GM04503 (cell line): ENCODE measurements at places on chromosomes 13 and 19.

DNA sequence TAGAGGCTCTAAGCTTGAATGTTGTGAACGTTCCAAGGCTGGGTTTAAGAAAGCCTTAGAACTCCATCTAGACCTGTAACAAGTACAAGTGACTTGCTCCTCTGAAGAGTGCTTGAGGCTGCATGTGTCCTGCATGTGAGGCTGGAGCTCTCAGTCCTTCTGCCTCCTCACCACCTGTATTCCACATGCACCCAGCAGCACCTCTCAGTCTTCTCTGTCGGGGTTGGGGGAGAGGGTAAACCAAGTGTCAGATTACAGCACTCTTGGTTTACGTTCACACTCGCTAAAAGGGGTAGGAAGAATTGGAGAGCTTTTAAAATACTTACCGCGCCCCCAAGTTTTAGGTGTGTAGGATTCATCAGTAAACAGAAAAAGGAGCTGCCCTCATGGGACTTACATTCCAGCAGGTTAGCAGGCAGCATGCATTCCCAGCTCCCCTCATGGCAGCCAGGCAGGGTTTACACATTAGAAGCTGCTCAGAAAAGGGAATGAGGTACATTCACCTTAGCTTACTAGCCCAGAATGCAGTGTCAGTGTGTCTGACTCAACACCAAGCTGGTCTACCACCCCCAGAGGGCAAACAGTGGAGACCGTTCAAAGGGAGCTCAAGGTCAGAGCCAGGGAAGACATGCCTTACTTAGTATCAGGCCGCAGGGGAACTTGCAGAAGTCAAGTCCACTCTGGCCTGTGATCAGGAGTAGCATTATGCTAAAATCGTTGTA, 248.1 kb downstream of the PCCA start:
- no peak for DNase-seq

- no peak for DNase-seq
Measured at GRCh38 chr13:113845055-113845454, 18.8 kb downstream of the GAS6 start.

DNA sequence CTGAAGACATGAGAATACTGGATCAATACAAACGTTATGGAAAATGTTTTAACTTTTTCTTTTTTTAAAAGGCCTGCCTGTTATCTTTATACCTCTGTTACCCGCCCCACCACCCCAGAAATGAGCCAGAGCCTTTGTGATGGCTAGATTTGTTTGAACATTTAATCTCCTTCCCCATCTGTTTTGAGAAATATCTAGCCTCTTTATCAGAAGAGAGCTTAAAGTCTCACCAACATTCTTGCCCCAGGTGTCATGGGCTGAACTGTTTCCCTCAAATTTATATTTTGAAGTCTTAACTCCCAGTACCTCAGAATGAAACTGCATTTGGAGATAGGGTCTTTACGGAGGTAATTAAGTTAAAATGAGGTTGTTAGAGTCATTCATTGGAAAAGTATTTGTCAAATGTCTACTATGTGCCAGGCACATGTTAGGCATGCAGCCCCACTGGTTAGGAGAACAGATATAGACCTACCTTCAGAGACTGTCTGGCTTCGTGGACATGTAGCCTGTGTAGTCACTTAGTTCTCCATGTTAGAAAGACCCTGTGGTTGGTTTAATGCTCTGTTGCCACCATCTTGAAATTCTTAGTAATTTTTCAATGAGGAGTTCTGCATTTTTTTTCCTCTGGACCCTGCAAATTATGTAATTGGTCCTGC, 6.3 kb upstream of the RB1 start:
- DNase-seq: no peak

GRCh38 chr13:98595134-98595533, 18.2 kb upstream of the STK24 start:
- no peak for DNase-seq

DNA sequence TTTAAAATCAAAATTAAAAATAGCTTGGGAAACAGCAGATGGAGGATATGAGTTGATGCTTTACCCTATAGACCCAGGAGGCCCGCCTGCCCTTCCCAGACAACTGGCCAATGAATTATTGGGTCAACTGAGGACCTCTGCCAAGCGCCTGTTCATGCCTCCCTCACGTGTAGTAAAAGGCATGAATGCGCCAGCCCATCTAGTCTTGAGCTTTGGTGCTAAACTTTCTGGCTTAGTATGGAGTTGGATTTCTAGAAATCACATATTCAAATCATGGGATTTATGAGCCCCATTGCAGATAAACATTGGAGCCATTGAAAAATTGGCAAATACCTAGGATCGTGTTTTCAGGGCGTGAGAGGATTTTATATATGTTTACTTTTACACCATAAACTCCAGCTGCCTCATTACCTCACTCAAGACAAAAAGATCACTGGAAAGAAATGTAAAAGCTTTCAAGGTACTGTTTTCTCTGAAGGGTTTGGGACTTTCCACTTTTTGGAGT, 47.1 kb downstream of the COL4A2 start:
- no peak for DNase-seq

DNA sequence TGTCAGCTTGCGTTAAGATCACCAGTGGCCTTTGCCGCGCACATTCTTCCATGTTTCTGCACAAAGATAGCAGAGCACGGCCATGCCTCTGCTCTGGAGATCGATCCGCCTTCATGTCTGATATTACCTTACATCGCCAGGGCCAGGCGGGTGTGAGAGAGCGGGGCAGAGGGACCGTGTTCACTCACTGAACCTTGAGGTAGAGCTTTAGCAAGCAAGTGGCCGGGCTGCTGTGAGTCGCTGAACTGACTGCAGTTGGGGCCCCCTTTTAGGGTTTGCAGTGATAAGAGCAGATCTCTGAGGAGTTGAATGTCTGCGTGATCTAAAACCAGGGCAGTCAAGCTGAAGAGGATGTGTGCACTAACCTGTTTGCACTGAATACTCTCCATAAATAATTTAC, 275.4 kb upstream of the OBI1 start:
- DNase-seq: no peak

GRCh38 chr13:44429311-44429710, 55.7 kb downstream of the SERP2 start:
- DNase-seq: no peak

- DNase-seq: no peak
Measured at GRCh38 chr13:47796816-47797215, 204.3 kb downstream of the SUCLA2 start.

DNA sequence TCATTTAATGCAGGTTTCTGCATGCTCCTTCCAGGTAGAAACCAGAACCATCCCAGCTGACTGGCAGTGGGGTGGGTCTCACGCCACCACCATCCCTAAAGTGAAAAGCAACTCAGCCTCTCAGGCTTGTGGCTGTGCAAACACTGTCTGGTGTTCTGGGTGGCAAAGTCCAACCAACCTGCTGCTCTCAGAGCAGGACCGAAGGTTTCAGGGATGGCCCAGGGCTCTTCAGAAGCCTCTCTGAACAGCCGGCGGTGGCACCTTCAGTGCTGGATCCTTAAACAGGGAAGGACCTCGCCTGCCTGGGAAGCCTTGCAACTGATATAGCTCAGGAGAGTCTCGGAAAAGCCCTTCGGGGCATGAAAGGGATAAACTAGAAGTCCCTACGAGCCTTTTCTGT, 100.8 kb downstream of the COL4A1 start:
- DNase-seq: no peak

DNA sequence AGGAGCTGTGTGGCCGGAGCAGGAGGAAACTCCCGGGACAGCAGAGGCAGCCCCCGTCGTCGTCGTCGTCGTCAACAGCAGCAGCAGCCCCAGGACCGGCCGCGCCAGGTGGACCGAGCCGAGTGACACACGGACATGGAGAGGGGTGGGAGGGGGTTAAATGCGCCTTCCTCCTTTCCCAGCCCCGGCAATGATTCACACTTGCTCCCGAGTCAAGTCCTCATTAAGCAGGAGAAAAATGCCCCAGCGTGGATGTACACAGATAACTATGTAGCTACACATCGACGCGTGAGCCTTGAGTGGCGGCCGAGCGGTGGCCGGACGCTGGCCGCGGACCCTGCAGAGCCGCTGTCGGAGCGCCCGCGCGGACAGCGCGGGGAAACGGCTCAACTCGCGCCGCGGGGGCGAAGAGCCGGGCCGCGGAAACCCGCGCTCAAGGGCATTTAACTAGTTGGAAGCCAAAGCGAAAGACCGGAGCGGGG, 645 bp downstream of the UBL3 start:
- DNase-seq: no peak

DNA sequence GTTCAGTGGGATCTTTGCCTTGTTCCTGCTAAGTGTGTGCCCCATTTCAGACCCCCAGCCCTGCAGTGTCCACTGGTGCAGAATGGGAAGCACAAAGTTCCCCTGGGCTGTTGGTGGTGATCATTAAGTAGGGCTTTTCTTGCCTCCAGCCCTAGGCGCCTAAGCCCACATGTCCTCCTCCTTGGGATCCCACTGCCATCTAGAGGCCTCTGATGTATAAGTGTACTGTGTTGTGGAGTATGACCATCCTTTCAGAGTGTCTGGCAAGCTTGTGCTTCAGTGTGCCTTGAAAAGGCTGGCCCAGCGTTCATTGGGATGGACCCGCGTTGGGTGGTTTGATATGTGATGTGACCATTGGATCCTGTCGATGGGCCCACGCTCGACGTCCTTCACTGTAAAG, 71.2 kb downstream of the WASF3 start:
- no peak for DNase-seq

DNA sequence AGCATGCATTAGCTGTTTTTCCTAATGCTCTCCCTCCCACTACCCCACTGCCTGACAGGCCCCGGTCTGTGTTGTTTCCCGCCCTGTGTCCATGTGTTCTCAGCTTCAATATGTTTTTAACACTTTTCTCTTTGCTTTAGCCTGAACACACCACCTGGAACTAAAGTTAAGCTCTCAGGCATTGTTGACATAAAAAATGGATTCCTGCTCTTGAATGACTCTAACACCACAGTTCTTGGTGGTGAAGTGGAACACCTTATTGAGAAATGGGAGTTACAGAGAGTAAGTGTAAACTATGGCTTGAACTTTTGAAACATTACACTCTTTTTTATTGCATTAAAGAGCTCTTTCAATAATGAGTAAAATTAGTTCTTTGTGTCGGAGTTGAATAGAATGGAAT, 70.1 kb downstream of the TDRD3 start:
- DNase-seq: no peak

DNA sequence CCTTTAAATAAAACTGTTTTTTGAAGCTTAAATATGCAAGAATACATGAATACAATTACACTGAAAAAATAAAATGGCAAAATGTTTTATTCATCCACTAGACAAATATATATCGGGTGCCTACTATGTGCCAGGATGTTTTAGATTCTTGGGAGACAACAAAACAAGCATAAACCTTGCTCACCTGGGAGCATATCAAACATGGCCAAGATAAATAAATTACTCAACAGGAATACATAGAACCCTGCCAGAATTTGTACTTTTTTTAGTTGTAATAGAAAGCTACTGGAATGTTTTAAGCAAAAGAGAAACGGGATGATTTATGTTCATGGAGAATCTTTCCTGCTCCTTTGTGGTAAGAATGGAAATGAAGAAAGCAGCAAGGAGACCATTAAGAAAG, 2358.5 kb upstream of the PCDH20 start:
- DNase-seq: no peak

- DNase-seq: no peak
Measured at GRCh38 chr13:109812382-109812781, 26.0 kb upstream of the IRS2 start.

DNA sequence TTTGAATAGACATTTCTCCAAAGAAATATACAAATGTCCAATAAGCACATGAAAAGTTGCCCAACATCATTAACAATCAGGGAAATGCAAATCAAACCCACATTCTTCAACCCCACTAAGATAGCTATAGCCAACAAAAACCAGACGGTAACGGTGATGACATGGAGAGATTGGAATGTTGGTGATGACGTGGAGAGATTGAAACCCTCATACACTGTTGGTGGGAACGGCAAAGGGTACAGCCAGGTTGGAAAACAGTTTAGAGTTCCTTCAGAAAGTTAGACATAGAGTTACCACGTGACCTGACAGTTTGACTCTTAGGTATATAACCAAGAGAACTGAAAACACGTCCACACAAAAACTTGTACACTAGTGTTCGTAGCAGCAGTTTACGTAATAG, 48.1 kb downstream of the TNFRSF19 start:
- peak; percentile 84 for DNase-seq

GRCh38 chr19:44907613-44908012, 2.0 kb downstream of the APOE start:
- DNase-seq: no peak

- no peak for DNase-seq
Measured at GRCh38 chr13:43425234-43425633, 361.5 kb downstream of the ENOX1 start.

DNA sequence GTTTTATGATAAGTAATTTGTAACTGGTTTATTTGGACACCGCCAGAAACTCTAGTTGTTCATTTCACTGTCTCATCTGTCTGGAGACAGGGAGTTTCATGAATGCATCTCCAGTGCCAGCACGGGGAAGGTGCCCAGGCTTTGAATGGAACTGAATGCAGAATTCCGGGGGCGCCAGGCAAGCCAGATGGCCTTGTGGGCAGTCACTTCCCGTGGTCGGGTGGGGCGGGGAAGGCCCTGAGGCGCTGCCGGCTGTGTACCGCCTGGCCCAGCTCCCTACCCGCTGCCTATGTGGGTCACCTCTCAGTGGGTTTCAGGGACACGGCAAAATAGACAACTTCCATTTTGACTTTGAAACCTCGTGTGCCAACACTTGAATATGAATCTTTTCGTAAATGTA, 28.8 kb upstream of the MCF2L start:
- no peak for DNase-seq

DNA sequence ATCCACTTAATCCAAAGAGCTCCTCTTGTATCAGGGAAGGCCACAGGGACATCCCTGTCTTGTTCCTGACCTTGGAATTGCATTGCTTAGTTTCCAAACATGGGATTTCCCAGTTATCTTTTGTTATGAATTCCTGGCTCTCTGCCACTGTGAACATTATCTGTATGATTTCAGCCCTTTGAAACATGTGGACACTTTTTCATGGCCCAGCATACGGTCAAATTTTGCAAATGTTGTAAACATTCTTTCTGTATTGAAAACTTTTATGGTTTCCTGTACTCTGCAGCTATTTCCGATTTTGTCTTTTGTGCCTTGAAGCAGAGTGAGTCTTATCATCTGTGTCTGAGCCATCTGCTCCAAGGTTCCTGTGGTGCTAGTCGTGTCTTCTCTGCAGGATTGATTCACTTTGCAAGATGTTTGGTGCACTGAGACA, 4.5 kb upstream of the CFAP97D2 start:
- DNase-seq: no peak
